ENCODE measurements at places on chromosomes 7 and 10.

DNA sequence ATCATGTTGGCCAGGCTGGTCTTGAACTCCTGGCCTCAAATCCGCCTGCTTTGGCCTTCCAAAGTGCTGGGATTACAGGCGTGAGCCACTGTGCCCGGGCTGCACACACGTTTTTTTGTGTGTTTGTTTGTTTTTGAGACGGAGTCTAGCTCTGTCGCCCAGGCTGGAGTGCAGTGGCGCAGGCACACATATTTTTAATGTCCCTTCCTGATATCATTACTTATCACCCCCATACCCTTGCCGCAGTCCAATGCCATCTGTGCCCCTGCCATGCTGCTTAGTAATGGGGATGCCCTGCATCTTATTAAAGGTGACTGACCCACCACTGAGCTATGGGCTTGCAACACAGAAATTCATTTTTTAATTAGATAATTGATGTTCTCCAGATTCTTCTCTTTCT, 180.7 kb downstream of the TEX36 start:
- no peak for DNase-seq

- no peak for DNase-seq
Observed at GRCh38 chr7:155032978-155033377, 30.1 kb upstream of the PAXIP1 start.

DNA sequence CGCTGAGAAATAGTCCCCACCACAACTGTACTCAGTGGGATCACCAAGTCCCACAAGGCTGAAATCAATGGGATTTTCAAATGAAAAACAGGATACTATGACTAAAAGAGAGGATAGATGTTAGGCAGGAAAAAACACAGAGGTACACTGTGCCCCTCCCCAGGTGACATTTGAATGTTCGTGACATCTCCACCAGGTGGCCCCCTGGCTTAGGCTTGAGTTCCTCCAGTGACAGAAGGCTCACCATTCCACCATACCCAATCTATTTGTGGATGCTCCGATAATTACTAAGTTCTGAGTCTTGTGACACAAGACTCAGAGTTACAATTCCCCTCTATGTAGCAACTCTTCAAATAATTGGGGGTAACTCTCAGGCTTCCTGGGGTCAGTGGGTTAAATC, 77.5 kb upstream of the KCNMA1 start:
- no peak for DNase-seq

DNA sequence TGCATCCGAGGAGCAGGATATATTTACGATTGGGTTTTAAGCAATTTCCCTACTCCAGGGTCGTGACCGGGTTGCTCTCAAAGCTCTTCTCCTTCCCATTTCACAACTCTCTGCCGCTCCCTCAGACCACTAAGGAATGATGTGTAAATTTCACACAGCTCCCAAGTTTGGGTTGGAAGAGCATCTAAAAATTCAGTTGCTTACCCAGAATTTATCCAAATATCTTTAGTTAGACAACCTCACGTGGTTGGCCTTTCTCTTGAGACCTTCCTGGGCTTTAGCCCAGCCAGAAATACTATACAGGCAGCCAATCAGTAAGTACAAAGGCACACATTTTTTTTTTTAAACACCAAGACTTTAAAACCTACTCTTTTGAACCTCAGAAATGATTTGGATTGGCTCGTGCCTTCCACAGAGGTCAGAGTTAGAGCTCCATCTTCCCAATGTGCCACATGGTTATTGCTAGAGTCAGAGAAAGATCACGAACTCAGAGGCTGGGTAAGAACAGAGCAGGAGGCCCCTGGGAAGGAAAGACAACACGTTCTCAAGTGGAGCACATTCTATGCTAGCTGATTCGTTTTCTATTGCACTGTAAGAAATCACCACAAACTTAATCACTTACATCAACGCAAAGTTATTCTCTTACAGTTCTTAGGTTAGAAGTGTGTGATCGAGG, 335.4 kb upstream of the MGMT start:
- no peak for DNase-seq

DNA sequence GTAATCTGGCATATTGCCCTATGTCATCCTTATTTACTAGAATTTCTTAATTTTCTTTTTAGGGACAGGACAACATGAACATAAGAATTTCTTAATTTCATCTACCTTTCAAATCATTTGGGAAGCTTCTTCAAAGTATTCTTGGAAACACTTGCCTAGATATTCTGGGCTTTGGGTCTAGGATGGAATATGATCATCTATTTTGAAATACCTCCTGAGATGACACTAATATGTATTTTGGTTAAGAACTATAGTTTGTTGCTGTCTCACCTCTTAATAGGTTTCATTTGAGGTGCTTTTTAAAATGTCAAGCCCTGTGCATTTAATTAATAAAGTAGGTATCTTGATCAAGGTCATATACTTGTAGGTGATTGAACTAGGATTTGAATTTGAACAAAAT, 49.1 kb downstream of the SEPTIN7 start:
- DNase-seq: no peak

Measured in GM06990 (cell line).